ENCODE measurements at places on chromosomes 2 and 18.
A peak's percentile ranks its signal among the peaks of the same experiment; 100 is the strongest.

DNA sequence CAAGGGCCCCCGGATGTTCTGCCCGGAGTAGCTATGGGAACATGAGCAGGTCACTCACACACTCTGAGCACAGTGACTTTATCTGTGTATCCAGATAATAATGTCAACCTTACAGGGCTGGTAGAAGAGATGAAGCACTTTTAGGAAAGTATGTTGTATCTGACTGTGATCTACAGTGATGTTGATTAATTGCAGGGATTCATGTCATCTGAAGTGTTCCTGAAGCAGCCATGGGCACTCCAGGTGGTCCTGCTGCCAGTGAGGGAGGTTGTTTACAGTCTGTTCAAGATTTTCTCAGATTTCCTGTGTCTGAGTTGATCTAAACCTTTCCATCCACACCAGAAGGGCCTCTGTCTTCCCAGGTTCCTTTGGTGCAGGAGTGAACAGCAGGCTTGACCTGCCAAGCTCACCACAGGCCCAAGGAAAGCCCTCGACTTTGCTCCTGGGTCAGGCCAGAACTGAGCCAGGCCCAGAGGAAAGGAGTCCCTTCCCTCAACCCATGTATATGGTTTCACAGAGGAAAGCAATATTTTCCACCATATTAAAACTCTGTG lies 28.0 kb downstream of the KIAA2012 start:
- DNase-seq = no peak

GRCh38 chr2:160581448-160581847 lies 87.8 kb upstream of the RBMS1 start:
- DNase-seq = no peak

- no peak for DNase-seq
These were observed 54.4 kb upstream of the SPRED2 start for GRCh38 chr2:65486802-65487201.

- peak; percentile 73 for DNase-seq
These were observed 17.6 kb upstream of the ADI1 start for GRCh38 chr2:3536682-3537632.

GRCh38 chr2:111707700-111708099 lies 176.3 kb downstream of the ANAPC1 start:
- no peak for DNase-seq

GRCh38 chr2:116747103-116747502 lies 1067.4 kb upstream of the DDX18 start:
- no peak for DNase-seq

DNA sequence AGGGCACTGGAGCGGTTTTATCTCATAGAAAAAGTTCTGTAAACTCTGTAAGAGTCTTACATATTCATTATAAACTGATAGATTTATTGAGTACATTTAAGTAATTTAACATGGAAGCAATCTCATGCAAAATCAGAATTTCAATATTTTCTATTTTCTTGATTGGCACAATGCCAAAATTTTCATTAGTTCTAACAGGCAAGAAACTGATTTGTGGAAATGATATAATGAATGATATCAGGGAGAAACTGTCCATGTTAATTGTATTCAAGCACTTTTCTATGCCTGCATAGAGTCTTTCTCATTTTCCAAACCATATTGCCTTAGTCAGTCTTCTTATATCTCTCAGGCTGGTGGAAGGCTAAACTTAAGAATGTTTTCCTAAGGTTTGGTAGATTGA lies 23.0 kb upstream of the SPAG16 start:
- no peak for DNase-seq

- peak; percentile 79 for DNase-seq
These were observed 14.6 kb upstream of the LAPTM4A start for GRCh38 chr2:20065885-20066602.

DNA sequence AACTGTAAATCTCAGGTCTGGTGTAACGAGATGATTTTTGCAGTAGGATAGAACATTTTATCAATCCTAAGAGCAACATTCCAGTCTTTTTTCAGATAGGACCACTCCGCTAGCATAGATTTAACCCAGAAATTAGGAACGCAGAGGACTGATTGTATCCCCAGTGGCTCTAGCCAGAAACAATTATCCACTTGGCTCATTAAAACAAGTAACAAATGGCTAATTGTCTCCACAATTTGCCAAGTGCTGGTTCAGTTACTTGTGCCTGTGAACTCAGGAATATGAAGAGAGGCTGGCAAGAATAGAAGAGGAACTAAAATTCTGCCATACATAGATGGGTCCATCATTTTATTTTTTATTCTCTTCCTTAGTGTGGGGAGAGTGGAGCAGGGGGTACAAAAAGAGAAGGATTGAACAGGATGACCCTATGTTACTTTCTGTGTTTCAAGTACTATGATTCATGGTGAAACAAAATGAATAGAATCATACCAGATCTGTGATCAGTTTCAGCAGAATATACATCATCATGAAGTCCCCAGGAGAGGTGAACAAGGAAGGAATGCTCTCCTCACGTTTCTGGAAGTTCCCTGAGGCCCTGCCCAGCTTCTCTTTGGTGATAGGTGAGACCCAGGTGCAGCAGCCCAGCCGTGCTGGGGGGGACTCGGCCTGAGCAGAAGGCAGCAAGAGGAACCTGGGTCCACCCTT lies 121.6 kb downstream of the ARL4C start:
- no peak for DNase-seq

GRCh38 chr18:79512461-79513380 lies 117.0 kb downstream of the NFATC1 start:
- no peak for DNase-seq

DNA sequence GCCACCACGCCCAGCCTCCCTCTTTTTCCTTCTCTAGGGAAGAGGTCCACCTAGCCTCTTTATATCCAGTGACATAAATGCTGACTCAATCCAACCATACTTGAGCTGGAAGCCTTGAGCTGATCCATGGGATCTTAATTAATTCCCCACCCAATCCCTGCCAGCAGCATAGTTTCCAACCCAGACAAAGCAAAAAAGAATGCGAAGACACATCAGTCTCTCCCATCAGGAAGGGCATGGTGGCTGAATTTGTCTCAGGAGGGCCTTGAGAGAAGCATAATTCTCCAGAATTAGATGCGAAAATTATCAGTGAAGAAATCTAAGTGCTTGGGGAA lies 22.5 kb downstream of the CASP10 start:
- DNase-seq = no peak

DNA sequence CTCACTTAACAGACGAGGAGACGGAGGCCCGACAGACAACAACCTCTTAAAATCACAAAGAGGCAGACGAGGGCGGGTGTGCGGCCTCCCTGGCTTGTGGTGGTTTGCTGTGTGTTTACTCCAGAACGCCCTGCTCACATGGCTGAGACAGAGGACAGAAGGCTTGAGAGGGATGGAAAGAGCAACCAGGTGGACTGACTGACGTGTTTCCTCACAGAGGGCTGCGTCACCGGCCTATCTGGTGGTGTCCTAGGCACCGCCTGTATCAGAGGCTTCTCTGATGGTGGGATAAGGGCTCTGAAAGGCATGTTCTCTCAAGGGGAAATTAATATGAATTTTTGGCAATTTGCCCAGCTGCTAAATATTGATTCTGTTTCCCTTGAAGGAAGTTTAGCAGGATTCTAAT lies 47.0 kb upstream of the RALBP1 start:
- DNase-seq = peak; percentile 22

DNA sequence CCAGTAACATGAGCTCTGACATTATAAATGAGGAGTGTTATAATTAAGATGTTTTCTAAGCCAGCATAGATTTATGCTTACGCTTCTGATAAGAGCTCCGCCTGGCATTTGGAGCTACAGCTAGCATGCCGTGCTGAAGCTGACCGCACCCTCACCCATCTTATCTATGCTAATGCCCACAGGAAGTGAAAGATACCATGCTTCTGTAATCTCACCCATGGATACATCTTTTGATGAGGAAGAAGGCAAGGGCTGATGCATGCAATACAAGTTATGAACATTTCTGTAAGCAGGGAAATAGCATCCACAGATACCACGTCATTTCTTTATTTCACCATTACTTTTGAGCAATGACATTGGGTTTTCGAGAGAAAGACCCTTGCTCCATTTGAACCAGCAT lies 82.3 kb downstream of the ARL4C start:
- DNase-seq = no peak

GRCh38 chr2:26008851-26009566 lies 24.9 kb upstream of the RAB10 start:
- peak; percentile 58 for DNase-seq

DNA sequence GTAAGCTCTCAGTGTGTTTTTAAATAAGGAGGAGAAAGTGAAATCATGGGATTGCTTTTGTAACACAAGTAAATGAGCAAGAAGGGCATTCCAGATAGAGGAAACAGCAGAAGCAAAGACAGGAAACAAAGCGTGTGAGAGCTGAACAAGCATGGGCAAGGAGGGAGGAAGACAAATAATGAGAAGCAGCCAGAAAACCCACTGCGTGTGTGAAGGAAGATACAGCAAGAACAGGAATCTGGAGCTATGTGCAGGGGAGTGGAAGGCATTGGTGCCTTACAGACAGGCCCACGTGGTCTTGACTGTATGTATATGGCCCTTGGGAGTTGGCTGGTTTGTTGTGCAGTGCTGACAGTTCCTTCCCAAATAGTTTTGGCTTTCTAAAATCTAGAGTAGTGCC lies 88.6 kb downstream of the AAK1 start:
- DNase-seq = no peak
